Fibroblast of the aortic adventitia (primary cell): ENCODE measurements at places on chromosomes 16 and 17.

DNA sequence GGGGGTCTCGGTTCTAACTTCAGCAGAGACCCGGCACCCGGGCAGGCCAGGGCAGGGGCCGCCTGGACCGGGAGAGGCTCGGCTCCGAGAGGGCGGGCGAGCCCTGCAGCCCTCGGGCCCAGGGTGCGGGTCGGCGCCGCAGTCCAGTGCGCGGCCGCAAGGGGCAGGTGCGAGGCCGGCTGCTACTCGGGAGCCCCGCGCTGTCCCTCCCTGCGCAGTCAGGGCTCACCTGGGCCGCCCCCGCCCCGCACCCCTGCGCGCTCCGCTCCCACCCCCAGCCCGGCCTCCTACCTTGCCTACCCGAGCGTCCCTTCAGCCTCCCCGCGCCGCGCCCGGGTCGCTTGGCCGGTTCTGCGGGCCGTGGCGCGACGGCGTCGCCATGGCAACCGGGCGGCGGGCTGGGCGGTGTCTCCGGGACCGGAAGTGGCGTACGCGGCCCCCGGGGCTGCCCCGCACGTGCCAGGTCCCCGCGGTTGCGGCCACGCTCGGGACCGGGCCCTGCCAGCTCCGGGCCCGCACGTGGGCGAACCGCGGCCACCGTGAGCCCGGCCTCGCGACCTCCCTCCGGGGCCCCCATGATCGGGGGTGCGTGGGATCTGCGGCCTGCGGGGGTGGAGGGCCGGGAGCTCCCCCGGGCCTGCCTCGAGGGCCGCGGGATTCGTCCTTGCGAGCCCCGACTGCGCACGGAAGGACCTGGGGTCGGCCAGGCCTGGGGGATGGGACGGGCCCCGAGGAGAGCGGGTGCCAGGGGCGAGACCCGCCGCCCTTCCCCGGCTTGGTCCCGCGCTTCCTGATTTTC lies at the start of gene CYB561:
TSS of gene CYB561 (minus strand) at position 353 of the 799 bp plus-strand sequence. CDS start 8,759 bp downstream, outside the sequence.
- peak; percentile 54 for DNase-seq

- peak; percentile 96 for DNase-seq
These were observed 46.5 kb downstream of the VAT1L start for GRCh38 chr16:77834635-77835540.

DNA sequence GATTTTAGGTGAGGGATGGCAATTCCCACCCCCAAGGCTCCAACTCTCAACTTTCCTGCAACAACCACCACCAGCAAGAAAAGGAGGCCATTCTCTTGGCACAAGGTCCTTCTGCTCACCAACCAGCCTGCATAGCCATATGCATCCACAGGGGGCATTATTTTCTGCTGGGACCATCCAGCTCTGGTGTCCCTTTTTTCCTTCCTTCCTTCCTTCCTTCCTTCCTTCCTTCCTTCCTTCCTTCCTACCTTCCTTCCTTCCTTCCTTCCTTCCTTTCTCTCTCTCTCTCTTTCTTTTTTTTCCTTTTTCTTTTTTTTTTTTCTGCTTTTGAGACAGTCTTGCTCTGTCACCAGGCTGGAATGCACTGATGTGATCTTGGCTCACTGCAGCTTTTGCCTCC lies 21.1 kb upstream of the COX10 start:
- no peak for DNase-seq

DNA sequence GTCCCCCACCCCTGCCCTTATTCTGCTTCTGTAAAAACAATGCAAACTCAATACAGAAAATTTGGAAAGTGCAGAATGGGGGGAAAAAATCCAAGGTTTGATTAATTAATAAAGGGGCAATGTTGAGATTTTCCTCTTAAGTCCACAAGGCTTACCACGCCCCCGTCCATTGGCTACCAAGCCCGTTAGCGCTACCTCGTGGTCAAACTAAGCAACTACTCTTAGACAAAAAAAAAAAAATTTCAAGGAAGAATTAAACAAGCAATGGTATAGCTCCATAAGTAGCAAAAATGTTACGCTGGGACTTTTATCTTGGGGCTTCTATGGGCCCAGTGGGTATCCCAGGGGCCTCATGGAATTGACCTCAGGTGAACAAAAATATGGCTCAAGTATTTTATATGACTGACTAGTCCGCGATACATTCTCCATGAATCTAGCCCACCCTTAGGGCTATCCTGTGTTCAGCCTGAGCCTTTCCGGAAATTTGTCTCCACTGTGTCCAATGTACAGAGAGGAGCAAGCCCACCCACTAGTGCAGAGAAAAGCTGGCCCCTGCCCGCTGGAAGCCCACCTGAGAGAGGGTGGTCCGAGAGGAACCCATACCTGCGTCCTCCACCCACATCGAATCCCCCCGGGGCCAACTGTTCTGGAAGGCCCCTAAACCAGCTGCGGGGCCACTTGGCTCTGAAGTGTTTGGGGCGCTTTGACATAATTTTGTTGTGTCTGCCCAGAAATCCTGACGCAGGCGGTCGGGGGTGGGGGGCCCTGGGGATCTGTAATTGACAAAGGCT lies 19.1 kb upstream of the TEX2 start:
- DNase-seq = peak; percentile 89

- no peak for DNase-seq
These were observed 127.1 kb upstream of the PLCG2 start for GRCh38 chr16:81651758-81652718.

- no peak for DNase-seq
These were observed 394 bp upstream of the PRM3 start for GRCh38 chr16:11273721-11274324.

DNA sequence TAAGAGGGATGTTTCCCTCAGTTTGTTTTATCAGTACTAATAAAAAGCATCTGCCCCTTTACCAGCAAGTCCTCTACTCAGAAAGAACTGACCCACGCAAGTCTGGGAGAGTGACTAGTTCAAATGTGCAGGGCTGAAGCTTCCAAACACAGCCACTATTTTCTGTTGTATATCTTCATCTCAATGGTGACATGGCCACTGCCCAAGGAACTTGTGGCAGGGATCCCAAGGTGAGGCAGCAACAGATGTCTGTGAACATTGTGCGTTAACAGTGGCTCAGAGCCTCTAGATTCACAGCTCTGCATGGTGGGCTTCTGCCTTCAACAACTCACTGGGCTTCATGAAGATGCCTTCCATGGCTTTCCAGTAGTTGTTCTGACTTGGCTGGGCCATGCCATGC lies 3.7 kb upstream of the BLTP2 start:
- no peak for DNase-seq

DNA sequence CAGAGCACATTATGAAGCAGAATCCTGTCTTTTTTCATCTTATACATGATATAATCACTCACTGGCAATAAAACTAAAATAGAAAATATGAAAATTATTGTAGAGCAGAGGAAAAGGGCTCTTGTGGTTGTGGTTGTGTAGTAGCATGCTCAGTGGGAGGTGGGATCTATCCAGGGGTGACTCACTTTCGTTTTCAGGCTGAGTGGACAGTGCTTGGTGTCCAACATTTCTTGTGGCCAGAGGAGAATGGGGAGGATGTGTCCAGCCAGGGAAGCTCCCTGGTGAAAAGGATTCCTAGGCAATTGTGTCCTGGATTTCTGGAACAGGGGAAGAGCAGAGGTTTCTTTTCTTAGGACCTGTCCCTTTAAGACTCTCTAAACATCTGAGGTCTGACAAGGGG lies 31.9 kb upstream of the CPHXL start:
- peak; percentile 49 for DNase-seq

DNA sequence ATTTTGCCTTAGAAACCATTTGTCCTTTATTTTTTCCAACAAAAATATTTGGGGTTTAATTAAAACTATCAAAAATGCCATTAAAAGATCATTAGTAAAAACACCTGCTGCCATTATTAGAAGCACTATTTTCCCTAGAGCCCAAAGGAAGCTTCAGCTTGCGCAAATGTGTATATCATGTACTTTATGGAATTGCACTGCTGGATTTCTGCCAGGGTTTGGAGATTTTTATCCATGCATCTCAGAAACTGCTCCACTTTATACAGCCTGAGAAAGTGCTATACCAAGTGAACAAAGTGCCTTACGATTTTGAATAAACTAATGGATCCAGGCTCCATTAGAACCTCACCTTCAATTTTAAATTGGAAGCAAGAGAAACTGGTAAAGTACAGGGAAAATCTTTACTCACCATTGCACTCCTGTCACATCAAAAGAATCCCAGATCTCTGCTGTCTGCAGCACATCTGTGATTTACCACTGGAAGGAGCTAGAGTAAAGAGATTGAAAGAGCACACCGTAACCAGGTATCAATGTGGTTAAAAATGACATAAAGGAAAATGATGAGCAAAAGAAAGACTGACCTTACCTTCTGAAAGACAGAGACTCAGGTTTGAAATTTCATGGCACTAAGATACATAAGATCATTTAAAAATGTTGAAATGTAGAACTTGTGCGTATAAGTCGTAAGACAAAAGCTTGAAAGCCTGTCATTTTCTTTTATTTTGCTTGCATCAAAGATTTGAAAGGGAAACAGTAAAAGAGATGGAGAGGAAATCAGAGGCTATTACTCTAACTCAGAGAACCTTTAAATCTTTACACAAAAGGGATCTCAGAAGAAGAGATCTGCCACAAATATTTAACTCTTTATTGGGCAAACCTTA lies 678.1 kb upstream of the GOT2 start:
- DNase-seq = no peak

DNA sequence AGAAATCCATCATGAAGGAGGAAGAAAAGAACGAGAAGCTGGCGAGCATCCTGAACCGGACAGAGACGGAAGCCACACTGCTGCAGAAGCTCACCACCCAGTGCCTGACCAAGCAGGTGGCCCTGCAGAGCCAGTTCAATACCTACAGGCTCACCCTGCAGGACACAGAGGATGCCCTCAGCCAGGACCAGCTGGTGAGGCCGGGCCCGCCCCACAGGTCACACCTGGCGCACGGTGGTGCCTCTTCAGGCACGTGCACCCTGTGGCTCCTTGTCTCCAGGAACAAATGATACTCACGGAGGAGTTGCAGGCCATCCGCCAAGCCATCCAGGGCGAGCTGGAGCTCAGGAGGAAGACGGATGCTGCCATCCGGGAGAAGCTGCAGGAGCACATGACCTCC lies 19.8 kb upstream of the GAA start:
- DNase-seq = no peak

GRCh38 chr17:40241252-40241834 lies 22.2 kb downstream of the WIPF2 start:
- peak; percentile 19 for DNase-seq

DNA sequence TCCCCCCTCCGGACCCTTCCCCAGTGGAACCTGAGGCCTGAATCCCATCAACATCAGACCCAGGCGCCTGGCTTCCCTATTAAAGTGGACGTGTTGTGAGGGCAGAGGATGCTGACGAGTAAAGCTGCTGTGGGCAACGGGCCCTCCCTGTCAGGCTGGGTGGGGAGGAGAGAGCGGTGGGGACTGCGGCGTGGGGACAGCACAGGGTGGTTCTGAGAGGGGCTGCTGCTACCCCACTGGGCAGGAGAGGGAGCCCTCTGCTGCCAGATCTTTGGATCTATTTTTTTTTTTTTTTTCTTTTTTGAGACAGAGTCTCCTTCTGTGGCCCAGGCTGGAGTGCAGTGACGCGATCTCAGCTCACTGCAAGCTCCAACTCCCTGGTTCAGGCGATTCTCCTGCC lies 5.9 kb downstream of the CA5A start:
- DNase-seq = no peak

DNA sequence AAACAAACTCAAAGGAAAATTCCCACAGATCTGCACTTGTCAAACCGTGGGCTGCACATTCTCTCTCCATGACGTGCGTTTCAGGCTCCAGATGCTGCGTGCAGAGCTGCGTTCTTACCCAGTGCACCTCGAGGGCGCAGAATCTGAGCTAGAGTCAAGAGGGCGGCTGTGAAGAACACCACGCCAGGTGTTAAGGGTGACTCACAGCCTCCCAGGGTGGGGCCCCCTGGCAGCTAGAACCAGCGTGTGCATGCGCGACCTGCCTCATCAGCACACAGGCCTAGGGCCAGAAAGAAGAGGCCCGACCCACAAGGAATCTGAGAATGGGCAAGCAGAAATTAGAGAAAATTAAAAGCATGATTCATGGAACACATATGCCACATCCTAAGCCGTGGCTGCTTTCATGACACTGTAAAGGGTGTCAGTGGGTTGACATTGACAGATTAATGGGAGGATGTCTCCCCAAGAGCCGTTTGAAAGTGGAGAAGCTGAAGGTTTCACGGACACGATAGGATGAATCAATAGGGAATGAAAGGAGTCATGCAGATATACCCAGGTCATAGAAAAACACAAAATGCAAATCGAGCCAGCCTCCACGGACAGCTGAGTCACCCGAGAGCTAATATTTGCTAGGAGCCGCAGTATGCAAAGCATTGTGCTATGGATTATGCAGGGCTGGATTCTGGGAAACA lies 29.0 kb downstream of the MARCHF10 start:
- DNase-seq = peak; percentile 74

GRCh38 chr16:14280541-14280940 lies 209.4 kb downstream of the MRTFB start:
- DNase-seq = peak; percentile 39

DNA sequence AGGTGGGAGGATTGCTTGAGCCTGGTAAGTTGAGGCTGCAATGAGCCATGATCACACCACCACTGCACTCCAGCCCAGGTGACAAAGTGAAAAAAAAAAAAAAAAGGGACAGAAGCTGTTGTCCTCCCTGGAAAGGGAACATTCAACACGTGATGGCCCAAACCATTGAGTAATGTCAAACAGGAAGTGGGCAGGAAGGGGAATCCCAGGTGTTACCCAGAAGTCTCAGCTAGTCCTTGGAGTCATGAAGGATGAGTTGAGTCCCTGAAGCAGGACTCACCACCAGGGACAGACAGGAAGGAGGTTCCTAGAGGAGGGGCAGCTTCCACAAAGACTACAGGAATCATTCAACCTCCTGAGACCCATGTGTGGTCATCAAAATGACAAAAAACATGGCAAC lies 19.8 kb upstream of the CMIP start:
- DNase-seq = no peak

DNA sequence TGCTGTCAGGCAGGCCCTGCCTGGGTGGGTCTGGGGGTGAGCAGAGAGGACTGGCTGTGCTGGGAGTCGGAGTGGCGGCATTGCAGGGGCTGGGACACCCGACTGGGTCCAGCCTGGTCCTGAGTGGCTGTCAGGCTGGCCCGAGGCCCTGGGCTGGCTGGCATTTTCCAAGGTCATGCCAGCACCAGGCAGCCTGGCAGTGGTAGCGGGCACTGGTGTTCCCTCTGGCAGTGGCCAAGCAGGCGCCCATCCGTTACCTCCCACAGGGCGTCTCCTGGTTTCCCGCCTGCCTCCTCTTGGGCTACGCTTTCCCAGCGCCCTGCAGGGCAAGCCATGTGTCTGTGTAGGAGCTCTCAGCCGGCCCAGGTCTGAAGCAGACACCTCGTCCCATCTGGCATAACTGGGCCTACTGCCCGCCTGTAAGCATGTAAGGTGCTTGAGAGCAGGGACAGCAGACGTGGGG lies 5.7 kb upstream of the PKMYT1 start:
- DNase-seq = no peak

DNA sequence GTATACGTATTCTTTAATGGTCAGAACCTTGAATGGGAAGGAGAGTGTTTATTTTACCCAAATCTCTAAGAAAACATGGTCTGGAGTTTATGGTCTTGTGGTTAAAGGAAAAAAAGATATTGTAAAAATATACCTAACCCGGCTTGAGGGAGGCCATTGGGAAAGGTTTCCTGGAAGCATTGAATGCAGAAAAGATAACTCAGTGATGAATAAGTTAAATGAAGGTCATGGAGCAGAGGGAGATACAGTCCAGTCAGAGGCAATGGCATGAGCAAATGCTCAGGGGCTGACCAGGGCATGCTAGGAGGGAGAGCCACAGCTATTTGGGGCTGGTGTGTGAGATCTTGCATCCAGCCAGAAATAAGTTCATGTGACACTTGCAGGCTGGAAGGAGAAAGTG lies 430.4 kb upstream of the CDH5 start:
- DNase-seq = peak; percentile 23

GRCh38 chr17:7676533-7676932 lies 10.8 kb downstream of the TP53 start:
- DNase-seq = no peak

GRCh38 chr16:66740010-66740409 lies 11.4 kb downstream of the DYNC1LI2 start:
- DNase-seq = peak; percentile 51
